ENCODE measurements at places on chromosomes 7 and 10. TPM values are rescaled to one million over a fixed set of nuclear protein-coding genes. Genes with fewer than 3 reads are reported as not detected.

The PLEKHS1 gene
- not detected for total RNA-seq

The NPY4R2 gene
- not detected for total RNA-seq

The FRAT1 gene
- total RNA-seq = 7.6 TPM

The CFTR gene
- total RNA-seq = not detected

The MALRD1 gene
- not detected for total RNA-seq

- no peaks in the 10 kb centered on the region for H3K36me3 ChIP-seq
- no peak for DNase-seq
These were observed 115.8 kb upstream of the VSTM2A start for GRCh38 chr7:54426406-54426805.

DNA sequence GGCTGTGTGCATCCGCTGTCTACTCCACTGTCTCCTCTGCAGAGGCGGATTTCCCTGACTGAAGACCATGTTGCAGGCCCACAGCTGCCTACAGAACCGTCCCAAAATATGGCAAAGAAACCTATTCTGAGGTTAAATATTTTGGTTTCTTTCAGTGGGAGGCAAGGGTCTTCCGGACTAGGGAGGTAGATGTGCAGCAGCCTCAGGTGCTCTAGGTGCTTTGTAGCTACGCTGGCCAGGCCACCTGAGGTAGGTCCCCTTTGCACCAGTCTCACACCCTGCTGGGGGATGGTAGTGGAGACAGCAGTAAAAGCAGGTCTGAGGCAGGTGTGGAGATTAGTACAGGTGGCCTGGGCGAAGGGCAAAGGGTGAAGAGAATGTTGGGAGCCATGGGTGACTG lies 8.2 kb upstream of the PILRB start:
- no peak overlapping the region for H3K4me3 ChIP-seq
- H3K27me3 ChIP-seq = no peaks in the 10 kb centered on the region
- DNase-seq = no peak
- peaks cover 61% of the 10 kb centered on the region for H3K36me3 ChIP-seq

DNA sequence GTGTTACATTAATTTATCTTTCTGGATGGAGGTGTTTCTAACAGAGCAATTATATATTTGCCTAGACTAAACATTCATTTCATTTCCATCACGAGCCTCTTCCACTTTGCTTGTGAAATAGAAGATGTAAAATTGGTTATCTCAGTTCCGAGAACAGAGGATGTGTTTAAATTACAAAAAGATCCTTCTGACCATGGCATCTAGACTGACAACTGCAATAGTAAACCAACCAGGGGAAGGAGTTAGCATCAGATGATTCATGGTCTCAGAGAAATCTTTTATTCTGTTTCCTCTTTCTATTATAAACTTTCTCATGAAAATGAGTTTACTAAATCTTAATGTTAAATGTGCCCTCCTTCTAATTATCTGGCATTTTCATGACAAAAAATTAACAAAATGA lies 149.8 kb upstream of the WDR11 start:
- no peaks in the 10 kb centered on the region for H3K27me3 ChIP-seq
- no peak for DNase-seq
- H3K36me3 ChIP-seq = no peaks in the 10 kb centered on the region
- no peak overlapping the region for H3K4me3 ChIP-seq
- no peaks in the 10 kb centered on the region for H3K4me1 ChIP-seq

GRCh38 chr10:44186150-44186549 lies 198.7 kb downstream of the CXCL12 start:
- H3K27ac ChIP-seq = no peak overlapping the region
- no peaks in the 10 kb centered on the region for H3K36me3 ChIP-seq
- no peak for DNase-seq

- H3K4me1 ChIP-seq = no peaks in the 10 kb centered on the region
- no peak overlapping the region for H3K27ac ChIP-seq
- no peaks in the 10 kb centered on the region for H3K36me3 ChIP-seq
- no peaks in the 10 kb centered on the region for H3K27me3 ChIP-seq
These were observed 251.5 kb downstream of the WDR11 start for GRCh38 chr10:121102706-121103105.

GRCh38 chr7:27361522-27361921 lies 118.9 kb downstream of the EVX1 start:
- no peaks in the 10 kb centered on the region for H3K36me3 ChIP-seq
- H3K27ac ChIP-seq = no peak overlapping the region
- DNase-seq = no peak

DNA sequence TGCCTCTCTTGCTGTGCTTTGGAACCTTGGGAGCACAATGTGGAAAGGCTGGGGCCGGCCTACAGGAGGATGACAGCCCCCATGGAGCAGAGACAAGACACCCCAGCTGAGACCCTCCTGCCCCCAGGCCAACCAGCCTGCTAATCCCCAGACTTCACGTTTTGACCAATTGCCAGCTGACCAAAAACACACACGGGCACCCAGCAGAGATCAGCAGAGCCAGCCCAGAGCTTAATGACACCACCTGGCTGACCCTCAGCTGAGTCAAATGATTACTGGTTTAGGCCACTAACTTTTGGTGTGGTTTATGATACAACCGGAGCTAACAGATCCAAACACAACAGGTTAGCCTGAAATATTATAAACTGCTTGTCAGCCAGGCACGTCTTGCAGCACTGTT lies 111.2 kb upstream of the KIF5B start:
- H3K4me3 ChIP-seq = no peak overlapping the region
- H3K27ac ChIP-seq = no peak overlapping the region
- no peak for DNase-seq
- H3K36me3 ChIP-seq = no peaks in the 10 kb centered on the region
- peaks cover 6% of the 10 kb centered on the region for H3K4me1 ChIP-seq

DNA sequence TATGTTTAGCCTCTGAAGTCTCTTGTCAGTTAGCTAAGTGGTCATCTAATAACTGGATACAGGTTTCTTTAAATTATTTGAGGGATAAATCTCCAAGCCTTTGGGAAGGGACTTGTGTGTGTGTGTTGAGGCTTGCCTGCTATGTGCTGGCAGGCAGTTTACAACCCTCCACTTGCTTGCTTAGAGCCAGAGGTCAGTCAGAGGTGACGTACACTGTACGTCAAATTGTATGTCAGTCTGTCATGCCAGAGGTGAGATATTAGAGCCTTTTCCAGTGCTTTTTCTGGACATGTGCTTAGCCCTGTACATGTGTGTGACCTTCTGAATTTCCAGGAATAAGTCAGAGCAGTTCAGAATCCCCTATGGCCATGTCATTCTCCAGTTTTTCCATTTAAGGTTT lies 438.9 kb downstream of the SDK1 start:
- no peaks in the 10 kb centered on the region for H3K36me3 ChIP-seq
- no peak for DNase-seq
- H3K4me3 ChIP-seq = no peak overlapping the region
- no peaks in the 10 kb centered on the region for H3K4me1 ChIP-seq
- no peak overlapping the region for H3K27ac ChIP-seq
- no peaks in the 10 kb centered on the region for H3K27me3 ChIP-seq

DNA sequence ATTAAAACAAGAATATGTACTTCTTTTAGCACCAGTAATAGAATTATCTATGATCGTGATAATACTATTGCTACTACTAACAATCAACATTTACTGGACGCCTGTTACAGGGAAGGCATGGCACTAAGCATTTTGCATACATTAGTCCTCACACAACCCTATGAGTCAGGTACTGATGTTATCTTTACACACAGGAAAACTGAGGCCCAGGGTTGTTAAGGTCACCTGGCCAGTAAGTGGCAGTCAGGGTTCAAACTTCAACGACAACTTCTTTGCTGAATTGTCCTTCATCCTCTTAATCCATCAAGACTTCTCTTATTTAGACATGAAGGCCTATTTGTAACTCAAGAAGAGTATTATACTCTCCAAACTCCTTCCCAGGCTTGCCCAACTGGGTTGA lies 41.9 kb upstream of the ACSL5 start:
- peaks cover 3% of the 10 kb centered on the region for H3K27me3 ChIP-seq
- no peak overlapping the region for H3K4me3 ChIP-seq
- H3K4me1 ChIP-seq = peaks cover 2% of the 10 kb centered on the region

GRCh38 chr10:128930515-128930914 lies 536.5 kb upstream of the MGMT start:
- H3K4me3 ChIP-seq = no peak overlapping the region
- H3K27ac ChIP-seq = no peak overlapping the region
- no peaks in the 10 kb centered on the region for H3K27me3 ChIP-seq
- no peaks in the 10 kb centered on the region for H3K36me3 ChIP-seq

DNA sequence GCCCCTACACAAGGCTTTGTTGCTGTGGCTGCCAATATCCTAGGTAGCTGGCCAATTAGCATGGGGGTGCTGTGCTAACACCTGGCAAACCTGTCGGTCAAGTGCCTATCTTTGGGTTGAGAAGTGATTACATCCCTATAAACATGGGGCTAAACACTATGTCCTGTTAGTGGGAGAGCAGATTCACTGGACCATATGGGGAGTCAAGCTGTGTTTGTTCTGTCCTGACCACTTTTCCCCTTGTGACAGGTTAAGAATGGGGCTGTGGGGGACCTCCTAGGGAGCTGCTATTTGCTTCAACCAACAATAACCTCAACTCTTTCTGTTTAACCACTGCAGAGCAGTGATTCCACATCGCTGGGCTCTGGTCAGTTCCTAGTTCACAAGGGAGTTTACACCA lies 151.5 kb upstream of the AOAH start:
- peaks cover 90% of the 10 kb centered on the region for H3K36me3 ChIP-seq
- no peaks in the 10 kb centered on the region for H3K27me3 ChIP-seq
- no peak overlapping the region for H3K27ac ChIP-seq
- H3K4me3 ChIP-seq = no peak overlapping the region
- peaks cover 45% of the 10 kb centered on the region for H3K4me1 ChIP-seq

- no peak overlapping the region for H3K27ac ChIP-seq
- no peak overlapping the region for H3K4me3 ChIP-seq
- no peaks in the 10 kb centered on the region for H3K36me3 ChIP-seq
- H3K4me1 ChIP-seq = no peaks in the 10 kb centered on the region
- no peaks in the 10 kb centered on the region for H3K27me3 ChIP-seq
- no peak for DNase-seq
These were observed 195.7 kb upstream of the PTN start for GRCh38 chr7:137539111-137539715.

DNA sequence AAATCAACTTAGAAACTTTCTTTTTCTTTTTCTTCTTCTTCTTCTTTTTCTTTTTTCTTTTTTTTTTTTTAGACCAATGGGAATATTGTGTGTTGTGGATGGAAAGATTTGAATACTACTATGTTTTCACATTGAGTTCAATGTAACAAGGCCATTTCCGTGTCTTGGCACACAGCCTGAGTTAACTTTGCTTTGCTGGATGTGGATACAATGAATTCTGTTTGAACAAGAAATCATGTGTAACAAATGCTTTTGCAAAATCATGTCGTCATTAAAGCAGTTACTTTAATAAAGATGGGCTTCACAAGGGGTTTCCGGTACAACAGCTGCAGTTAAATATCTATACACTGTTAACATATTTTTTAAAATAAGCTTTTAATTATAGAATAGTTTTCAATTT lies 13.5 kb upstream of the ENTPD1 start:
- no peak overlapping the region for H3K27ac ChIP-seq
- DNase-seq = no peak
- H3K4me3 ChIP-seq = no peak overlapping the region
- peaks cover 11% of the 10 kb centered on the region for H3K4me1 ChIP-seq
- H3K36me3 ChIP-seq = no peaks in the 10 kb centered on the region

GRCh38 chr7:26487780-26488515 lies 196.3 kb downstream of the SNX10 start:
- no peaks in the 10 kb centered on the region for H3K4me1 ChIP-seq
- no peaks in the 10 kb centered on the region for H3K36me3 ChIP-seq
- peaks cover 13% of the 10 kb centered on the region for H3K27me3 ChIP-seq

DNA sequence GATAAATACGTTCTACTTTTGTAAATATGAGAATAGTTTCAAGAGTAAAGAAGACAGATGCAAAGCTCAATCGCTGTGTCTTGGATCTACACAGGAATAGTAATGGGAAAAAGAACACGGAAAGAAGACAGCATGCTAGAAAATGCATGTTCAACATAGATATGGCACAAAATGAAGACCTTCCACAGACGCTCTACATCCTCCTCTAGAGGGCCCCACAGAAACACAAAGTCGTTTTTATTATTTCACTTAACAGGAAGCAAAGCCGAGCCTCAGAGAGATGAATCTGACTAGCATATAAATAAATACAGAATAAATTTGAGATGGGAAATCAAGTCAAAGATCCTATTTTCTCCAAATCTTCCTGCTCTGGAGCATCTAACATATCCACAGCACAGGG lies 292.6 kb downstream of the PARD3 start:
- peaks cover 2% of the 10 kb centered on the region for H3K4me1 ChIP-seq
- no peak for DNase-seq
